ENCODE measurements at places on chromosomes 2 and 18. TPM values are rescaled to one million over a fixed set of nuclear protein-coding genes. Genes with fewer than 3 reads are reported as not detected.

Gene G6PC2
- total RNA-seq = not detected

Gene RAX
- total RNA-seq = not detected

Gene DSG1
- total RNA-seq = not detected

Gene CXCR4
- 0.70 TPM for total RNA-seq

Gene LRRTM1
- total RNA-seq = not detected

Gene SMYD5
- 28.3 TPM for total RNA-seq

Gene RSAD2
- not detected for total RNA-seq

Gene DIPK1C
- total RNA-seq = not detected

Gene NPHP1
- total RNA-seq = 12.2 TPM

Gene TUBA4A
- total RNA-seq = 157 TPM

Gene CCDC150
- 9.8 TPM for total RNA-seq

Gene ZC3H15
- total RNA-seq = 35.2 TPM

Gene SPHKAP
- total RNA-seq = not detected

Gene ACADL
- total RNA-seq = 0.24 TPM

Gene ALPI
- total RNA-seq = not detected

Gene ACTG2
- not detected for total RNA-seq

Gene FBXO15
- 2.2 TPM for total RNA-seq

Gene TRIM43
- total RNA-seq = not detected

Gene NAT8
- total RNA-seq = not detected

Gene PRKAG3
- not detected for total RNA-seq

Gene CCDC102B
- 2.3 TPM for total RNA-seq

Gene CFC1
- total RNA-seq = not detected

Gene PROKR1
- total RNA-seq = not detected

Gene MAP3K19
- not detected for total RNA-seq

Gene BCL11A
- not detected for total RNA-seq

Gene KLHL41
- not detected for total RNA-seq

Gene TMEM178A
- 2.9 TPM for total RNA-seq

Gene GPR55
- total RNA-seq = not detected

Gene OTOS
- not detected for total RNA-seq

Gene CYTIP
- total RNA-seq = not detected

Gene LIPG
- total RNA-seq = 30.9 TPM

Gene HOXD12
- total RNA-seq = not detected

Gene MERTK
- total RNA-seq = 3.4 TPM

Gene DNAJC5G
- total RNA-seq = not detected
